Activated CD4-positive, alpha-beta T cell treated with anti-CD3 and anti-CD28 coated beads, Interleukin-2, amount 10 ng/mL, durations not matched to agents 24 days and 14 days (primary cell): ENCODE measurements at places on chromosomes 11 and 22. TPM values are rescaled to one million over a fixed set of nuclear protein-coding genes. Genes with fewer than 3 reads are reported as not detected.
A peak's percentile ranks its signal among the peaks of the same experiment; 100 is the strongest.

DNA sequence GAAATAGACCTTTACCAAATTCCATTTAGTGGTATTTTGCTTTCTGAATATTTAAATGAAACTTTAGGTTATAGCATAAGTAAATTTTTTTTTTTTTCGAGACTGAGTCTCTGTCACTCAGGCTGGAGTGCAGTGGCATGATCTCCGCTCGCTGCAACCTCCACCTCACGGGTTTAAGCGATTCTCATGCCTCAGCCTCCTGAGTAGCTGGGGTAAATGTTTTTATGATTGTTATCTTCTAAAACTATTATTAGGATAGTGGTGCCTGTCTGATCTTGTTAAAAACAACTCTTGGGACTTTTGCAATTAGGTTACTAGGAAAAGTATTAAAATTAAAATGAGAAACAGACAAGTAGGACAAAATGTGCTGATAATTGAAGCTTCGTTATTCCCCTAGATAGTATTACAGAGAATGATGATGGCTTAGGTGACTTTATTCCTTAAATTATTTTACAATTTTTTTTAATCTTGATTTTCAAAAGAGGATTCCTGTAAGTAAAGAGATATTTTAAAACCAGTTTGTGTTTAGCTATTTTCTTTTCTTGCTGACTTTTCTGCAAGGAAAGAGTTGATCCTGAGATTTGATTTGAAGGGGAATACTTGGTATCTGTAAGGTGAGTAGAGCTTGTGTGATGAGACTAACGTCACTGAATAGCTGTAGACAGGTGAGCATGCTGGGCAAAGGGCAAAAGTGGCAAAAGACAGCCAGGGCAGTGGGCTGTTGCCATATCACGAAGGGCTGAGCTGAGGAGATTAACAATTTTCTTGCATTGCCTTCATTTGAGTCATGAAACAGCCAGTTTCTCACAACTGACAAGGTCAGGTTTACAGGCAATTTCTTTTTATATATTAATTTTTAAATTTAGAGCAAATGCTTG is 20.8 kb downstream of the CRKL start:
- no peak overlapping the region for H3K4me3 ChIP-seq
- no peak overlapping the region for H3K27ac ChIP-seq
- H3K4me1 ChIP-seq: peaks cover 39% of the 10 kb centered on the region
- H3K27me3 ChIP-seq: no peaks in the 10 kb centered on the region
- H3K36me3 ChIP-seq: peaks cover 58% of the 10 kb centered on the region

MMP13 gene
- total RNA-seq: not detected in 2 replicates

- H3K27me3 ChIP-seq: no peaks in the 10 kb centered on the region
- H3K36me3 ChIP-seq: no peaks in the 10 kb centered on the region
- no peaks in the 10 kb centered on the region for H3K4me1 ChIP-seq
- no peak for DNase-seq
These were observed 10.1 kb downstream of the C11orf87 start for GRCh38 chr11:109432105-109432504.

GRCh38 chr11:111642542-111642941 is 40.3 kb downstream of the SIK2 start:
- H3K4me3 ChIP-seq: no peak overlapping the region
- peaks cover 11% of the 10 kb centered on the region for H3K4me1 ChIP-seq
- no peak for DNase-seq
- no peak overlapping the region for H3K27ac ChIP-seq
- no peaks in the 10 kb centered on the region for H3K27me3 ChIP-seq
- H3K36me3 ChIP-seq: peaks cover 10% of the 10 kb centered on the region

- peak; percentile 57 for DNase-seq
- no peaks in the 10 kb centered on the region for H3K36me3 ChIP-seq
- H3K27me3 ChIP-seq: peaks cover 1% of the 10 kb centered on the region
- no peaks in the 10 kb centered on the region for H3K4me1 ChIP-seq
These were observed 151.5 kb downstream of the CCDC34 start for GRCh38 chr11:27211370-27212127.

GRCh38 chr22:16608931-16609330 is 16.3 kb upstream of the CCT8L2 start:
- no peaks in the 10 kb centered on the region for H3K36me3 ChIP-seq
- H3K4me3 ChIP-seq: no peak overlapping the region
- no peak overlapping the region for H3K27ac ChIP-seq
- DNase-seq: no peak
- peaks cover 29% of the 10 kb centered on the region for H3K27me3 ChIP-seq

NELL1 gene
- not detected in 2 replicates for total RNA-seq

- H3K27ac ChIP-seq: no peak overlapping the region
- no peak for DNase-seq
- H3K36me3 ChIP-seq: peaks cover 46% of the 10 kb centered on the region
- H3K4me3 ChIP-seq: no peak overlapping the region
- H3K4me1 ChIP-seq: peaks cover 31% of the 10 kb centered on the region
These were observed 6.4 kb downstream of the CDCA5 start for GRCh38 chr11:65077451-65077850.

TMEM225 gene
- total RNA-seq: not detected in 2 replicates

MSANTD2 gene
- 10.6 TPM in 2 replicates for total RNA-seq

DNA sequence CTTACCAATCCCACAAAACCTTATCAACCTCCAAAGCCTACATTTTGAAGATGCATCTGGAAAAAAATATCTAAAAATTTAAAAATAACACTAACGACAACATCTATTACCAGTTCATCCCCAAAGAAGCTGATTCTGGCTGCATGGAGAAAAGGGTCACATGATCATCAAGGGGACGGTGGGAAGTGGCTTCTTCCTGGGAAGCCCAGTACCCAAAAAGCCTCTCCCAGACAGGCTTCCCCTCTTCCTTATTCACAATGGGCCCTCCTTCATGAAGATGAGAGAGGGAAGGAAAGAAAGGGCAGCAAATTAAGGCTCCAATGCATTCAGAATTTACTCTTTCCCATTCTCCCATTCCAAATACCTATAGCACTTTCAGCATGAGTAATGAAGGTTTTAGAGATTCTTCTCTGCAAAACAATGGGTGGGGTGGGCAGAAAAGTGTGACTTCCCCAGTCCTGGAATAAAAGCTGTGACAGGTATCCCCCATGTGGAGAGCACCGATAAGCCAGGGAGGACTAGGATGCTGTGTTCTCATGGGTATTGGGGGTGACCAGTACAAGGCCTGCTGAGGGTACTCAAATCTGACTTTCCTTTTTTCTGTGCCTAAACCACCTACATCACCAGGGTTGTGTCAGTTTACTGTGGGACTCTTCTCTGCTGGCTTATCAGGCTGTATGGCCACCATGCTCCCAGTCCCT is 88.2 kb downstream of the SIK3 start:
- peaks cover 33% of the 10 kb centered on the region for H3K4me1 ChIP-seq
- peak overlapping the region; percentile 57 for H3K27ac ChIP-seq
